Kasumi-1 (cell line): ENCODE measurements at places on chromosomes 6 and 20.
A peak's percentile ranks its signal among the peaks of the same experiment; 100 is the strongest.

DNA sequence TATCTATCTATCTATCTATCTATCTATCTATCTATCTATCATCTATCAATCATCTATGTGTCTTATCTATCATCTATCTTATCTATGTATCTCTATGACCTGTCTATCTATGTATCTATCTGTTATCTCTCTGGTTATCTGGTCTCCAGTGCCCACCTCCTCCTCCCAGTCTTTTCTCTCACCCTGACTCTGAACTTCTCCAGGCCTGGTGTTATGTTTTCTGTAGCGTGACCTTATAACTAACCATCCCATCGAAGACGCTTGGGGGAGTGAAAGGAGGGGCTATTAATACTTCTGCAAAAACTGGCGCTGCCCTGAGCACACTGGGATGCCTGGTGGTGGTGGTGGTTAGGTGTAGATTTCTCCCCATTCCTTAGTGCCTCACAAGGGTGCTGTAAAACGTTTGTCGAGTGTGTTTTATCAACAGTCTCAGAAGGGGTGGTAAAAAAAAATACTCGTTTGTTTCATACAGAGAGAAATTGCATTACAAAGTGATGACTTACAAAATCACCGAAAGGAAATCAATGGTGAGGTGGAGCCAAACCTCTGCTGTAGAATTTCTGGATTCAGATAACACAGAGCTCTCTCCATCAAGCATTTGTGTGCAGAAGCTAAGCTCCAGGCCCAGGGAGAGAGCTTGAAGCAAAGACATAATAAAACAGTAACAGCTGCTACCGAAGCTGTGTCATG lies 156.2 kb downstream of the BCAS1 start:
- DNase-seq, result peak; percentile 25

GRCh38 chr20:59082981-59083380 lies 40.4 kb upstream of the PRELID3B start:
- DNase-seq, result no peak

DNA sequence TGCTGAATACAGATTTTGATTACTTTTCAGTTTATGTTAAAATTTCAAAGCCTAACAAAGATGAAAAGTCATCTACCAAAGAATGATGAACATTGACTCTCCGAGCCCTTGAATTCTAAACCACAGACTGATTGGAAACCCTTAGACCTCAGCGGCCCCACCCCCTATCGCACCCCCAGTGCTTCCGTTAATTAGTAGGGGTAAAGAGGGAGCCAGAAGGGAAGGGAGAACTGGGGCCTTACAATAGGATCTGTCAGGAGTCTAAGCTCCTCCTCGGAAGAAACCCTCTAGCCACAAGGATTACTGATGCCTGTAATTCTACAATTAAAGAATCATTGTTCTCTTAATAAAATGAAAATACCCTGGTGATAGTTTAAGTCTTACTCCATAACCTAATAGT lies 79.7 kb upstream of the JARID2 start:
- DNase-seq, result no peak

DNA sequence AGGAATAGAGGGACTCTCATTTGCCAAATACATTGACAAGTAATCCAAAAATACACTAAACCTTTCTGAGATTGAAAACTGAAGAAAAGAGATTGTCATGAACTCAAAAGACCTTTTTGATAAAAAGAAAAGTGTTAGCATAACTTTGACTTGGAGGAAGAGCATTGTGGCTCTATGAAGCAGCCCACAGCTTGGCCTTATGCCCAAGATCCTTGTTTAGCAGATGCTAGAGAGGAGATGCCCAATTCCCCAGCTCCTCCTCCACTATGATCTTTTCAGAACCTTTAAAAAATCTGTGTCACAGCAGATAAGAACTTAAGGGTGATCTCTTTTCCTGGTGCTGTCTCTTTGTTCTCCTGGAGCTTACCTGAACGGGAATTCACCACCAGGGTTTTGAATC lies 35.8 kb upstream of the IGF2R start:
- no peak for DNase-seq

DNA sequence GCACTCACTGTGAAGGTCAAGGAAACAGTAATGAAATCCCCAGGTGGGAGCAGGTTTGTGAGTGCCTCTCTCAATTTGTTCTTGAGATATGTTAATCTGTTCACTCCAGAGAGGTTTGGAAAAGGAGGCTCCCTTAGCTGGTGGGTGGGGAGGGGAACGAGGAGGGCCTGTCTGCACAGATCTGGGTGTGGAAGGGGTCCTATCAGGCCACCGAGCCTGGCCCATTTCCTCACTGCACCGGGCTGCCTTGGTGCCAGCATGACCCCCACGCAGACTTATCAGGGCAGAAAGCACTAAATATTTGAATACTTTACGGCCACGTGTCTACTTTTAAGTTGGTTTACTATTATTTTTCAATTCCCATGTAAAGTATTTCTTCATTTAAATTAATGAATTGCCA lies 8.3 kb downstream of the AGPAT4 start:
- no peak for DNase-seq

DNA sequence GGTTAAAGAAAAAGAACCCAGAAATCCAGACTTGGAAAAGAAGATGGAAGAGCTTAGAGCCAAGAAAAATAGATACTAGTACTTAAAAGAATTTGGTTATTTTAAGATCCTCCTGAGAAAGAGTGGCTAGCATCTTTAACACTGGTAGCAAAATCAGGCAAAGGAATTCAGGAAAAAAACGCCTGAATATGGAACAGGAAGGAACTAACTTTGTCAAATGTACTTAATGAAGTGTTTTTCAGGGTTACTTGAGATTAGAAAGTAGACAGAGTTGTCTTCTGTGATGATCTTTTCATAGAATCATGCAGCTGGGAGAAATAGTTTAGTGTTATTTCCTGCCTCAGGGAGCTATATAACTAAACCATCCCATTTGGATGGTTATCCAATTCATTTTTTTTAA lies 50.8 kb upstream of the SASH1 start:
- DNase-seq, result no peak

DNA sequence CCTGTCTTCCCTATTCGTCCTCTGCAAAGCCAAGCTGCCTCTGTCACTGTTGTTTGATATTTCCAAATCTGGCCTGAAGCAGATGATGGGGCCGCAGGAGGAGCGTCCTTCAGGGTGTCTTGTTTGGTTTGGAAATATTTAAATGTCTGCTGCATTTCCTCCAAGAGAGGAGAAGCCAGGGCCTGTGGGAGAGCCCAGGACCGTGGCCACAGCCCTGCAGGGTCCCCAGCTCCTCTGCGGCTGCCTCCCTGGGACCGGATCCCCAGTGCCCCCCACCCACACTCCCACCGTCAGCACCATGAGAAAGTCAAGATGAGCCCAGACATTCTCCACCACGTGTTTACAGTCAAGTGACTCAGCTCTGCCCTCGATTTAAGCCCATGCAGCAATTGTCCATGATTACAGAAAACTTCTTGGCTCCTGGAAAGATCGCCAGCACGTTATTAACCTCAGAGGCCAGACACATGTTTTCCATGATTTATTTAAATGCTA lies 18.2 kb downstream of the FOXF2 start:
- DNase-seq, result no peak

DNA sequence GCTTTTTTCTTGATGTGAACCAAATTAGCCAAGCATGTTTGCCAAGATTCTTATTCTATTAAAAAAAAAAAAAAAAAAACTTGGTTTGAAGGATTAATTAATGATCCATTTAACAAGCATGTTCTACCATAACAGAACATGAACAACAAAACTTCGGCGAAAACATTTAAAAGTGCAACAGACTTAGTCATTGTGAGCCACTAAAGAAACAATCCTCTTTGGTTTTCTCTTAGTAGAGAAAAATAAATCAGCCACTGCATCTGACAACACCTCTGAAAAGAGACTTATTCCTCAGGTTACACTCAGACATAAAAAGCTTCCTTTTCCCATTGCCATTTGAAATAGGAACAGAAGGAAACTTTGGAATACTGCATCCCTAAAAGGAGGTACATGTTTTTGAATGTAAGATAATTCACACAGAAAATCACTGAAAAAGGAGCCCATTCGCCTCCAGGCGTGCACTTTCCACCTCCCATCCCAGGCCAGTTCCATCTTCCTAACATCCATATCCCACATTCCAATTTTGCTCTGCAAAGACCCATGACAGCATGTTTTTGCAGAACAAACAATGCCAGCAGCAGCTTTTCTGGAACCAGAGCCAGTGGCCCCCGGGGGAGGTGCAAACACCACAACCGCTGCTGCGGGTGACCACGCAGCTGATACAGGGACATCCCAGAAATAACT lies 79.5 kb downstream of the ZMYND8 start:
- DNase-seq, result no peak
